ENCODE measurements at places on chromosomes 2 and 18.

DNA sequence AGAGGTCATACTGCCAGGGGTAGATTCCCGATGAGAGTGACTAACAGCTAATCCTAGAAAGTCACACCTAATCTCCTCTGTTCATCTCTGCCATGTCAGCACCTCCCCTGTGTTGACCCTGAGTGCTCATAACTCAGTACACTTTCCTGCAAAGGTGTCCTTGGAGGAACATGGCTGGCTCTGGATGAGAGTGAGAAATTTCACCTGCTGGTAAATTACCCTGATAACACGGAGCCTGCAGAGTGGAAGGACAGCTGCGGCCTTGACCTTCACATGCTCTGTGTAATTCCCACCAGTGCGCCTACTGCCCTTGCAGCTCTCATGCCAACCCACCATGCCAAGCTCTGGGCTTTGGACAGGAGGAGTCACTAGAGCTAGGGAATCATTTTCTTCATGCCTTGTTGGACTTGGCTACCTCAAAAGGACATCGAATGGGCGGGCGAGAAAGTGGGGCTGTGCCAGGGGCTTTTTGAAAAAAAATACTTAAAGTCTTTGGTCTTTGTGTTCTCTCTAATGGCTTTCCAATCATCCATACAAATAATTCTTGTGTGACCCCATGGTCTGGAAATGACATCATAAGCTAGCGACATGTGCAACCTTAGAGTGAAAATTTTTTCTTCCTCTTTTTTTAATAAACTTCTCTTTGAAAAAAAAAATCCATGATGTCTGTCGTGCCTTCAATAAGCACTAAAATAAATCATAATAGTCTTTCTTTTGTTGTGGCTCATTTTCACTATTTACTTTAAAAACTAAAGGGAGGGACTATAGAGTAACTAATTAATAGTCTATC lies 319.9 kb downstream of the MYCN start:
- peak; percentile 60 for DNase-seq

GRCh38 chr18:70671889-70672565 lies 383.2 kb downstream of the SOCS6 start:
- no peak for DNase-seq

- no peak for DNase-seq
Measured at GRCh38 chr2:170820757-170821530, 4.3 kb downstream of the GAD1 start.

- no peak for DNase-seq
Measured at GRCh38 chr2:109385506-109385905, 228.3 kb downstream of the SEPTIN10 start.

GRCh38 chr18:13562494-13563029 lies 163.8 kb downstream of the FAM210A start:
- no peak for DNase-seq

DNA sequence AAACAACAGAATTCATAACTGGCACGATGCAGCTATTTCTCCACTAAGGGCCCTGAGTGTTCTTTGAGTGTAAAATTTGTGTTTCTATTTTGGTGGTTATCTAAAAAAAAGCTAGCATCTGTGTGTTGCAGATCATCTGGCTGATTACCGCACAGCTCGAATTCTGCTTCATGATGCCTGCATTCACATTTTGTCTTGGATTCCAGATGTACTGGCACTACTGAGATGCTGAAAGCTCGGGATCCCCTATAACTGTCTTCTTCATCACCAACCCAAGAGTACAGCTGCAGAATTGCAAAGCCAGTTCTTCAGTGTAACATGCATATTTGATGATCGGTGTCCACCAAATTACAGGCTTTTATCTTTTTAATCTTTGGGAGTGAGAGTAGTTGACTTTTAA lies 51.6 kb upstream of the ZNF532 start:
- no peak for DNase-seq

DNA sequence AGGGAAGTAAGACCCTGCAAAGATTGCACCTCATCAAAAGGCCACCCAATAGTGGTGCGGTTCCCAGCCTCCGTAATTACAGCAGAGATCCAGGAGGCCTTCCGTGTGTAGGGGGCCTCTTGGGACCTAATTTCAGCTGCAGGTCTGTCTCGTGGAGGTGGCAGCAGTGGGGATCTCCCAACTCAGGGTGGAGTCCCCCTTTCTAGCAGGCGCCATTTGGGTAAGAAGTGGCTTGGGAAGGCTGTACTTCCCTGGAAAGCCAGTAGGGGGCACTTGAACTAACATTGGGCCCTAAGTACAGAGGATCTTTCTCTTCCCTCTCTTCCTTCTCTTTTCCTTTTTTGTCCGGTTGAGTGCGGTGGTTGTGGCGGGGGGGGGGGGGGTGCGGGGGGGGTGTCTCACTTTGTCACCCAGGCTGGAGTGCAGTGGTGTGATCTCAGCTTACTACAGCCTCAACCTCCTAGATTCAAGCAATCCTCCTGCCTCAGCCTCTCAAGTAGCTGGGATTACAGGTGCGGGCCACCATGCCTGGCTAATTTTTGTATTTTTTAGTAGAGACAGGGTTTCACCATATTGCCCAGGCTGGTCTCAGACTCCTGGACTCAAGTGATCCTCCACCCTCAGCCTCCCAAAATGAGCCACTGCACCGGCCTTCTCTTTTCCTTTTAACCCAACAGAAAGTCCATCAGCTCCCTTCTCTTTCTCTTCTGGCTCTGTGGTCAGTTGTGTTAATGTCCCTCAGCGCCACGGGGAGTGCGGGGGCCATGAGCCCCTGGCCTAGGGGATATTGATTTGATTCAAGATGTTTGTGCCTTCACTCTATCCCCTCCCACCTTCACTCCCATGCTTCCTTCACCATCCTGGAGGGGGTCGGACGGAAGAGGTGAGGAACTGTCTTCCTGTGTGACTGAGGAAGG lies 32.0 kb downstream of the CENPO start:
- DNase-seq, result no peak

- DNase-seq, result no peak
Measured at GRCh38 chr18:10400534-10401307, 53.7 kb upstream of the APCDD1 start.

GRCh38 chr18:58536534-58537271 lies 92.2 kb downstream of the ALPK2 start:
- no peak for DNase-seq

DNA sequence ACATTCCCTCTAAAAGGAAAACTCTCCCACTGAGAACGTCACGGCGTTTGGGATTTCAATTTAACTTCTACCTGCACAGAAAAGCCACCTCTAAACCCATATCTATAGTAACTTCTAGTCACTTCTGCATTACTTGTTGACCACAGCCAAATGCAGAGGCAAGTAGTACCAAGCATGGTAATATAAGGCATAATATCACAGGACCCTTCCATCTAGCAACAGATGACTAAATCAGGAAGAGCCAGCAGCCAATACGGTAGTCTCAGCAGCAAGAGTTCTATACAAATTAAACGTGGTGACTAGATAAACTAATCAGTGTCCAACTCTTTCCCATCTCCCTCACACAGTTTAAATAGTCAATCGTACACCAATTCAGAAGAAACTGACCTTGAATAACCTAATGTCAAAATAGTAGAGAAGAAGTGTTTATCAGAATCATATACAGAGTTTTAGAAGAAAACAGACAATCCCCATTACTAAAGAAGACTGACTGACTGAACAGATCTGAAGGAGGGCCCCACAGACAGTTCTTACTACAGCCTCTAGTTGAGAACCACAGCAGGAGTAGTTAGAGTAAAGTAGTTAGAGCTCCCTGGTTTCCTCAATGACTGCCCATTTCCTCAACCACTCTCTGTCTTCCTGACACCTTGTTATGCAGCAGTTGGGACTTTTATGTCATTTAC lies 30.0 kb downstream of the MEMO1 start:
- DNase-seq, result no peak

DNA sequence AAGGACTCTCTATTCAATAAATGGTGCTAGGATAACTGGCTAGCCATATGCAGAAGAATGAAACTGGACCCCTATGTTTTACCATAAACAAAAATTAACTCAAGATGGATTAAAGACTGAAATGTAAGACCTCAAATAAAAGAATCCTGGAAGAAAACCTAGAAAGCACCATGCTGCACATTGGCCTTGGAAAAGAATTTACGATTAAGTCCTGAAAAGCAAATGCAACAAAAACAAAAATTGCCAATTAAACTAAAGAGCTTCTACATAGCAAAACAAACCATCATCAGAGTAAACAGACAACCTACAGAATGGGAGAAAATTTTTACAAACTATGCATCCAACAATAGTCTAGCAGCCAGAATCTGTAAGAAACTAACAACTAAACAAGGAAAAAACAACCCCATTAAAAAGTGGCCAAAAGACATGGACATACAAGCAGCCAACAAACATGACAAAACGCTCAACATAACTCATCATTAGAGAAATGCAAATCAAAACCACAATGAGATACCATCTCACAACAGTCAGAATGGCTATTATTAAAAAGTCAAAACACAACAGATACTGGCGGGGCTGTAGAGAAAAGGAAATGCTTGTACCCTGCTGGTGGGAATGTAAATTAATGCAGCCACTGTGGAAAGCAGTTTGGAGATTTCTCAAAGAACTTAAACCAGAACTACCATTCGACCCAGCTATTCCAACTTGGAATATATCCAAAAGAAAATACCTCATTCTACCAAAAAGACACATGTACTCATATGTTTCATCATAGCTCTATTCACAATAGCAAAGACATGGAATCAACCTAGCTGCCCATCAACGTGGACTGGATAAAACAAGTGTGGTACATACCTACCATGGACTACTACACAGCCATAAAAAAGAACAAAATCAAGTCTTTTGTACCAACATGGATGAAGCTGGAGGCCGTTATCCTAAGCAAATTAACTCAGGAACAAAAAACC lies 30.6 kb downstream of the SEPTIN10 start:
- no peak for DNase-seq

DNA sequence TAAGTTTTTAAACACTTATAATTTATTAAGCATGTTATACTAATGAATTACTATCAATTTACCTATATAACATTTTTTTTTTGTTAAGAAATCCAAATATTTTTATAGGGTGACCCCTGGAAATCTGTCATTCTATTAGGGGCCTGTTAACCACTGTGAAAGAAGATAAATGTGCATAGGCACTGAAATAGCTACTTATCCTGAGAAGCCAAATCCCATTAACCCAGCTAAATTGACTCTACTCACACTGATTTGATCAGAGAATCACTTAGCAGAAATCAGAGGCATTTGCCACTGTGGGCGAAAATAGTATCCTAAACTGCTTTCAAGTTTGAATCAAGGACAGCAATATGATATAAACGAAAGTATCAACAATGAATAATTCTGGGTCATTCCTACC lies 90.0 kb upstream of the GULP1 start:
- no peak for DNase-seq

DNA sequence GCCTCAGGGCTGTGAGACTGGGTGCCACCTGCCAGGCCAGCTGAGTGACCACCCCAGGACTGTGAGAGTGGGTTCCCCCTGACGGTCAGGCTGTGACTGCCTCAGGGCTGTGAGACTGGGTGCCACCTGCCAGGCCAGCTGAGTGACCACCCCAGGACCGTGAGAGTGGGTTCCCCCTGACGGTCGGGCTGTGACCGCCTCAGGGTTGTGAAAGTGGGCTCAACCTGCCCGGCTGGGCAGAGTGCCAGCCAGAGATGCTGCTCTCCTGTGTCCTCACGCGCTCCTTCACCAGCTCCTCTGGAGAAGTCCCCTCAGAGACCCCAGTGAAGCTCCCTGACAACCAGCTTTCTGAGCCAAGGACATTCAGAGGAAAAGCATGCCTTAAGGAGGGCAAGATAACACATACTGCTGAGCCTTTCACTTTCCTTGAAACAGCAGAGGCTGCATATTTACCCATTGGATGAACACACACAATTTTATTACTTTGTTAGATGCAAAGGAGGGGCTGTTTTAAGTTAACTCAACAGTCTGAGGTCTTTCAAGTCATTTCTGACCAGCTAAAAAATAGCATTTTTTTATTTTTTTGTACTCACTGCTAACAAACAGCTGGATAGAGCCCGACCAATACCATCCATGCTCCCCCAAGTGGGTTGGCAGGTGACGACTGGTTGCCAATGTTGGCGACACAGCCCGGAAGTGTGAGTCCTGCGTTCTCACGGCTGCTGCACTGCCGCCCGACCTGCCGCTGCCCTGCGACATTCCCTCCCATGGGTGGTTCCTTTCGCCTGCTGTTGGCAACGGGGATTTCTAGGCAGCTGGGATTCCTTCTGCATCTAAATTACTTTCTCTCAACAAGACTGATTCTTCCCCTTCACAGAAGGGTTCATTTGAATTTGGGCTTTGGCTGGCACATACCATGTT lies 70.7 kb downstream of the NDUFA10 start:
- DNase-seq, result no peak

- DNase-seq, result no peak
Measured at GRCh38 chr2:29233428-29233827, 118.2 kb downstream of the CLIP4 start.

DNA sequence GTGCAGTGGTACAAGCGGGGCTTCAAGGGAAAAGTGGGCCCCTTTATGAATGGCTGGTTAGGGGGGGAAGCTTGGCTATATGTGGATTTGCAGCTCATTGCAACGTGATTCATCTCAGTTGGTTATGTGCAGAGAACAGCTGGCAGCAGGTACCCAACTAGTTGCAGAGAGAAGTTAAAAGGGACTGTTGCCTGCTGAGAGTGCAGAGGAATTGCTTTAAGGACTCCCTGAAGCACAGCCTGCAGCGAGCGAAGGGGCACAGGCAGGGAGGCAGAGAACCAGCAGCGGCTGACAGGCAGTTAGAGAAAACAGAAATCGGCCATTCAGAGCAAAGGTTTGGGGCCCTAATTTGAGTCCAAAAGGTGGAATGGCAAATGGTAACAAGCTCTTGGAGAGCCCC lies 278.2 kb upstream of the LYPD1 start:
- no peak for DNase-seq

GRCh38 chr2:214035921-214036320 lies 374.9 kb upstream of the VWC2L start:
- DNase-seq, result no peak

DNA sequence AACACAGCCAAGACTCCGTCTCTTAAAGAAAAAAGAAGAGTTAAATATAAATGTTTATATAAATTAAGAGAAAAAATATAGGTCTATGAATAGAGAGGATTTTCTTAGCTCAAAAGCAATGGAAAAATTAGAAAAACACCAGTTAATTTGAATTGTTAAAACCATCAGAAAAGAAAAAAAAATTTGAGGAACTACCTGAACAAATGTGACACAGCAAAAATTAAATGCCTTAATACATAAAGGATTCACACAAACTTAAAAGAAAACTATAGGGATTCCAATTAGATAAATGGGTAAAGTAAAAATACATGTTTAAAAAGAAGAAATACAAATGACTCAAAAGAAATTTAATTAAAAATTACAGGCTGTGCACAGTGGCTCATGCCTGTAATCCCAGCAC lies 147.9 kb upstream of the DNMT3A start:
- no peak for DNase-seq

Measured in body of pancreas (tissue), 4 donors.